ENCODE measurements at places on chromosomes 6 and 20. TPM values are rescaled to one million over a fixed set of nuclear protein-coding genes. Genes with fewer than 3 reads are reported as not detected.

The C6orf58 gene
- not detected for polyA plus RNA-seq

DNA sequence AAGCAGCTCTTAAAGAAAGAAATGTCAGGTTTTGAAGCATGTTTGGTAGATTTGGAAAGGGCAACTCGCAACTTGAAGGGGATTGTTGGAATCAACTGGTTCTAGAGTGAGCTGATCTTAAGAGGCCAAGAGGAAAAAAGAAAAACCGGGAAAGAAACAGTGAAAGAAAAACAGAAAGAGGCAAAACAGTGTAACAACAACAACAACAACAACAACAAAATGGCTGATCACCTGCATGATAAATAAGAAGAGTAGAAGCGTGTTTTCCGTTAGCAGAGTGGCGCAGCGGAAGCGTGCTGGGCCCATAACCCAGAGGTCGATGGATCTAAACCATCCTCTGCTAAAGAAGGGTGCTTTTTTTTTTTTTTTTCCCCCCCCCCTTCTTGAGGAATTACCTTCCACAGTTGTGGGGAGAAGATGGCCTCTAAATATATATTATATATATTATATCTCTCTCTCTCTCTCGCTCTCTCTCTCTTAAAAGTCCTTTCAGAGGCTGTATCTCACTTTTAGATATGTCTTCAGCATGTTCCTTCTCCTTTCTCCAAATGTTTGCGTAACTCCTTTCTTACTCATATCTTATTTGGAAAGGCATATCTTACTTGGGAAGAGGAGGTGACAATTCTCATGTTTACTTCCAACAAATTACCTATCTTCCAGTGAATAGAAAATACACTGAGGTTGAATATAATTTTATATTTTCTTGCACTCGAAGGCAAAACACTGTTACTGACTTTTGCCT is 134.4 kb downstream of the OR2B2 start:
- DNase-seq, result no peak
- no peak overlapping the region for H3K4me3 ChIP-seq
- H3K27ac ChIP-seq, result no peak overlapping the region
- no peaks in the 10 kb centered on the region for H3K27me3 ChIP-seq
- H3K4me1 ChIP-seq, result peaks cover under 1% of the 10 kb centered on the region

The CD93 gene
- not detected for polyA plus RNA-seq

The ADTRP gene
- 64.6 TPM for polyA plus RNA-seq

The MYT1 gene
- polyA plus RNA-seq, result not detected

DNA sequence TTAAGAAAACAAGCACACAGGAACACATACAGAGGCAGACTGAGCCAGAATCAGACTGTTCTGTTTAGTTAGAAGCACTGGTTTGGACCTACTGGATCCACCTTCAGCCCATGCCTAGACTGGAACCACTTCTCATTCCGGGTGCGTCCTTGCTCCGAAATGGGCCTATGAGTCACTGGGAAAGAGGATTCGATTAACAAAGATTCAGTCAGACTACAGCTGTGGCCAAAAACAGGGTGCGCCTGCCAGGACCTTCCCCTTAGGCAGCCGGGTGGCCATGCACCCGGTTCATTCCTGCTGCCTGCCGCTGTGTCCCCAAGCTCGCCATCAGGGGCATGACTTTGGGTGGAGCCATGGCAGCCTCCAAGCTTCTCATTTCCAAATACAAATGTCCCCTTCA is 14.5 kb upstream of the KCNK5 start:
- H3K27ac ChIP-seq, result no peak overlapping the region
- H3K4me3 ChIP-seq, result no peak overlapping the region
- H3K4me1 ChIP-seq, result no peaks in the 10 kb centered on the region

All from naive thymus-derived CD4-positive, alpha-beta T cell (primary cell).